Upper lobe of left lung (tissue), 6 donors: ENCODE measurements at places on chromosomes 12 and 14. TPM values are rescaled to one million over a fixed set of nuclear protein-coding genes. Genes with fewer than 3 reads are reported as not detected.

The NKX2-8 gene
- total RNA-seq: 2.7 TPM

DNA sequence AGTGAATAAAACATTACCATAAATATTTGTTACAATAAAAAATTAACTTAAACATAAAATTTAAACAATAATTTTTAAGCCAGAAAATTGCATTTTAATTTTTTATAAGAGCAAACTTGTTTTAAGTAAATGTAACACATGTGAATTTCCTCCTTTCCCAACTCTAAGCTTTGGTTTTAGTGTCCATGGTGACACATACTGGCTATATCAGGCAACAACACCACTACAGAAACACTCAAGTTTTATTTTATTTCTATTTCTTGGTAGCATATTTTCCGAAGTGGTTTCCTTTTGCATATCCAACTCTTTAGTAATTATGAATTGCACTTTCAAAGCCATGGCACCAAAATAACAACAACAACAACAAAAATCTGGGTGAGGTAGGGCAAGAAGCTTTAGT lies 2.2 kb downstream of the NELL2 start:
- no peak for DNase-seq

DNA sequence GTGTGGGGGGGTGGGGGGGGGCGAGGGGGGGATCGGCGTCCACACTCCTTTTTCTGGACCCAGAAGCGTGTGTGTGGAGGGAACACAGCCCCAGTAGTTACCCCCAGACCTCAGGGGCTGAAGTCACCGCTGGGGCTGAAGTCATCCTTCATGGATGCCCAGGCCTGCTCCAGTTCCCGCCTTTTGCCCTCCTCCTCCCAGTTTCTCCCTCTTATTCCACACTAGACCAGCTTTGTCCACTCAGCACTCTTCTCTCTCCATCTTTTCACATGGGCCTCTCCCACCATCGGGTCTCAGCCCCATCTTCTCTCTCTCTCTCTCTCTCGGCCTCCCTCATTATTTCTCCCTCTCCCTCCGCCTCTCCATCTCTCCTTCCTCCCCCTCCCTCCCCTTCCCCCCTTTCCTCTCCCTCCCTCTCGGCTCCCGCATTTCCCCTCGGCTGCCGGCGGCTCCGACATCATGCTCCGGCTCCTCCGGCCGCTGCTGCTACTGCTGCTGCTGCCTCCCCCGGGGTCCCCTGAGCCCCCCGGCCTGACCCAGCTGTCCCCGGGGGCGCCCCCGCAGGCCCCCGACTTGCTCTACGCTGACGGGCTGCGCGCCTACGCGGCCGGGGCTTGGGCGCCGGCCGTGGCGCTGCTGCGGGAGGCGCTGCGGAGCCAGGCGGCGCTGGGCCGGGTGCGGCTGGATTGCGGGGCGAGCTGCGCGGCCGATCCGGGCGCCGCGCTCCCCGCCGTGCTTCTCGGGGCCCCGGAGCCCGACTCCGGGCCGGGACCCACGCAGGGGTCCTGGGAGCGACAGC lies at the start of gene P3H3:
Gene P3H3 (plus strand): TSS at position 426 of the 799 bp plus-strand sequence. CDS start 34 bp downstream, at position 460.
- no peak for DNase-seq

The PMCH gene
- not detected for total RNA-seq

The PLEKHG7 gene
- 1.3 TPM for total RNA-seq

DNA sequence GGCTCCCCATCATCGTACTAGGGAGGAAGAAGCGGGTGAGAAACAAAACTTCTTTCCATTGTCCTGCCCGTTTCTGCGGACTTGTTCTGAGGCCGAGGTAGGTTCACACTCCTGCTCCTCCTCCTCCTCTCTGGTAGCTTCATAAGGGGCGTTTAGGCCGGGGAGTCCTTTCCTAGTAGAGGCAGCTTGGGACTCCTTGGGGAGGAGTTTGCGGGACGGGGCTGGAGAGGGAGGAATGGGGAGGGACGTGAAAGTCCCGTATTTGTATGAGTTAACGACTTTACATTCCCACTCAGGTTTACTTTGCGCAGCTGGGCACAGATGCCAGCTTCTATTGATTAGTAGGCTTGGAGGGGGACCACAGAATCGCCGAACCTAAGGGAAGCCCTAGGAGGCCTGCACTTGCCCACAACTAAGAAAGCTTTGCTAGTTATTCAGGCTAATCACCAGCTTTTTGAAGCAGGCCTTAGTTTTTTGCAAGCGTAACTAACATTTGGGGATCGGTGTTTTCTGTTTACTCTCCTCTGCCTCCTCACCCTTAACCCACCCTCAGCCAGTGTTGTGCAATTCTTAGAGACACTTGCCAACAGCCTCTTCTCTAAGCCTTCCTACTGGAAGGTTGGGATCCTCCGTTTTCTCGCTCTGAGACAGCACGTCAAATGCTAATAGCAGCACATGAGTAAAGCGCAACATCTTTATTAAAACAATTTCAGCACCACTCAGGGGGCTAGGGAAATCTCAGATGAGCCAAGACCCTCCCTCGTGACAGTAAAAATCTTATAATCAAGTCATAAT lies 499 bp downstream of the RNASE4 start:
- peak; percentile 60 for DNase-seq

GRCh38 chr12:52285851-52286530 lies 5.3 kb downstream of the KRT81 start:
- DNase-seq: peak; percentile 80

The KCNJ8 gene
- total RNA-seq: 11.5 TPM

The RAPGEF3 gene
- 19.1 TPM for total RNA-seq

DNA sequence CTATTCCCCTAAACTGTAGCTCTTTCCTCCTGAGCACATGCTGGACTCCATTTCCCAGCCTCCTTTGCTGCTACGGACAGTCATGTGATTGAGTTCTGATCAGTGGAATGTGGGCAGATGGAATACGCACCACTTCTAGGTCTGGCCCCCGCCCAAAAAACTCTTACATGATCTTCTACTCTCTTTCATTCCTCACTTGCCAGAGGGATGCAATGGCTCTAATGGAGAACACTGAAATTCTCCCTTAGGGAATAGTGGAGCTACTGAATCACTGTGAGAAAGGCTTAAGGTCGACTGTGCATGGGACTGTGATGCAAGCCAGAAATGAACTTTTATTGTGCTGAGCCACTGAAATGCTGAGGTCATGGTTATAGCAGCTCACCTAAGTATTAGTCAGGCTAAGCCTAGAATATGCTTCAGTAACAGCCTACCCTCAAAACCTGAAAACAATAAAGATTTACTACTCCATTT lies 13.0 kb upstream of the TMED2 start:
- no peak for DNase-seq

The SLC6A13 gene
- not detected for total RNA-seq
